ENCODE measurements at places on chromosomes 6 and 20.

- no peak for DNase-seq
These were observed 118.3 kb upstream of the HEY2 start for GRCh38 chr6:125631165-125631564.

DNA sequence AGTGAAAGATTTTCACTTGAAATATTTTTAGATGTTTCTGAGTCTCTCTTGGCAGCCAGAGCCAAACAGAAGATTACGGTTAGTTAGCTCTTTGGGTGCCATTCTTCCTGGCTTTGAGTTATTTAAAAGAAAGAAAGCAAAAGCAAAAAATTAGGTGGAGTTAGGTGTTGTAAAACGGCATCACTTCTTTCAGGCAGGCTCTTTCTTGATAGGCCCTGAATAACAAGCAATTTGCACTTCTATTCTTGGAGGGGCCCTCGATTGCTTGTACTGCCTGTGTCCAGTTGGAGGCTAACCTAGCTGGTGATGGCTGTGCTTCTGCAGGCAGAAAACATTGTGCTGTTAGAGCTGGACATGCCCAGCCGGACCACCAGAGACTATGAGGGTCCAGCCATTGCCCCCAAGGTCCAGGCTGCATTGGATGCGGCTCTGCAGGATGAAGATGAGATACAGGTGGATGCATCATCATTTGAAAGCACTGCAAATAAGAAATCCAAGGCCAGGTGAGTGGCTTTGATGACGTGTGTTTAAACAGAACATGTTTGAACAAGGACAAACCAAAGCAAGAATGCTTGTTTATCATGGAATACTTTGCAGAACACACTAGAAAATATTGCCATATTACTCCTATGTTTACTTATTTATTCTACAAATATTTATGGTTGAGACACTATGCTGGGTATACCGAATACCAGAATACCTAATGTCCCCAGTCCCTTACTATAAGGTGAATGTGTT, 28.1 kb upstream of the ASXL1 start:
- no peak for DNase-seq

- no peak for DNase-seq
These were observed 17.7 kb downstream of the SLC17A5 start for GRCh38 chr6:73636048-73636447.

DNA sequence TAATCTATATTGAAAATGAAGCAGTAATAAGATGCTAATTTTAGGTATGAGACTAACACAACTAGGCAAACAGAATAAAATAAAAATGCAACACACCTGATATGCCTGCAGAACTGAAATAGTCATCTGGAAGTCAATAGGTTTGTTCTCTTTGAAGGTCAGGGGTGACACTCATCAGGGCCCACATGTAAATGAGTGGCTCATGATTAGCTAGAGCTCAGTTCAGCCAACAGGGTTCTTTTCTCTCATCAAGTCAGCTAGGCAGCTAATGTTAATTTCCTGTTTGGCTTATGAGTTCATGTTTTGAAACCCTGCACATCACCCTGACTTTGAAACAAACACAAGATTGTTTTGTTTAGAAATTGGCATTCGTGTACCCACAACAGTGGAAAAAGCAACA, 23.8 kb downstream of the SMLR1 start:
- no peak for DNase-seq

DNA sequence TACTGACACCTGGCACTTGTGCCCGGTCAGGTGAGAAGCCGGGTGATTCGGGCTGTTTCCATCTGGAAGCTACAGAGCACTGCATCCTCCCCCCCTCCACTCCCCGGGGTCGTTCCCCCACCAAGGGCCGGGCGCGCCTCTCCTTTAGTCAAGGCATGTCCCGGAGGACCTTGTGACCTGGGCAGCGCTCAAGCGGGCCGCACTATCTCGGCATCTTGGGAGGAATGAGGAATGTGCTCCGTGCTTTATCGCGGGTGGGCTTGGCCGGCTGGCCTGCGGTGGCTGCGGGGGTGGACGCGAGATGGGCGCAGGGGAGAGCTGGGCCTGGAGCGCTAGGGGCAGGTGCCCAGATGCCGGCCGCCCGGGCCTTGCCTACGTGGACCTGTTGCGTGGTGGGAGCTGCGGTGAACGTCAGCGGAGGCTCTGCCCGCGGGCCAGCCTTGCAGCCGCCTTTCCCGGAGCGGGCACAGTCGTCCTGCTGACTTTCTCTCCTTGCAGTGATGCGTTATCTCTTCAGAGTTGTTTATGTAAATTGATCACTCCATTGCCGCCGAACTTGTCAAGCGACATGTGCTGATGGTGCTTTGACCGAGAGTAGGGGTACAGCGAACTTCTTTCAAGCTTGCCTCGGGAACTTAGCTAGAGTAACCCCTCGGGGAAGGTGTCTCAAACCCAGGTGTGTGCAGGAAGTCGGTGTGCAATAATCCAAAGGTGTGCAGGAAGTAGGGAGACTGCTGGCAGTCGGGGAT, 1.1 kb downstream of the LRRC1 start:
- DNase-seq, result peak; percentile 5

- DNase-seq, result no peak
These were observed 63.9 kb upstream of the AKAP12 start for GRCh38 chr6:151175662-151176445.

GRCh38 chr20:43904827-43905177, 9.8 kb upstream of the TOX2 start:
- DNase-seq, result no peak

DNA sequence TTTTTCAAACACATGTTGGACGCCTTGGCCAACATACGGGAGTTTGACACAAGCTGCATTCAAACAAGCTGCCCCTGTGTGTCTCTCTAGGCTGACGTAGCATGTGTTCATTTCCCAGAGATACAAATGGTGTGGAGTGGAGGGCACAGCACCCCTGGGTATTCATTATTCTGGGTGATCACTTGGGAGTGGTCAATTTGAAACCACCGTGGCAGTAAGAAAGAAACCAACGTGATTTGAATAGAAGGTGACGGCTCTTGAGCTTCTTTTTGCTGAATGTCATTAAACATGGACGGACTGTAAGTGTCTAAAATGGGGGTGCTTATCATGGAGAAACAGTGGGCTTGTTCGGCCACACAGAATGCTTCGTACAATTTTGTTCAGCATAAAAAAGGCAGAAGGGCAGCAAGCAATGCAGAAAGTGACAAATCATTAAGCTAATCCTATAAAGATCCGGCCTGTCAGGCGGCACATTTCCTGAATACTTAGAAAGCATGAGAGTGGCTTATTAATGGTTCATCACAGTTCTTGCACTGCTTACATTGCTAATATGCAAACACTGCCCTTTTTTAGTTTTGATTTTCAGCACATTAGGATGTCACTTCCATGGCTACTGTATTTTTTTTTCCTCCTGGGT, 1261.9 kb upstream of the CITED2 start:
- DNase-seq, result no peak

- DNase-seq, result no peak
These were observed 2.6 kb downstream of the MAFB start for GRCh38 chr20:40686434-40686882.

- DNase-seq, result no peak
These were observed 79.2 kb upstream of the SLC2A12 start for GRCh38 chr6:134131530-134132139.

GRCh38 chr6:157188213-157188612, 135.1 kb downstream of the TMEM242 start:
- no peak for DNase-seq

DNA sequence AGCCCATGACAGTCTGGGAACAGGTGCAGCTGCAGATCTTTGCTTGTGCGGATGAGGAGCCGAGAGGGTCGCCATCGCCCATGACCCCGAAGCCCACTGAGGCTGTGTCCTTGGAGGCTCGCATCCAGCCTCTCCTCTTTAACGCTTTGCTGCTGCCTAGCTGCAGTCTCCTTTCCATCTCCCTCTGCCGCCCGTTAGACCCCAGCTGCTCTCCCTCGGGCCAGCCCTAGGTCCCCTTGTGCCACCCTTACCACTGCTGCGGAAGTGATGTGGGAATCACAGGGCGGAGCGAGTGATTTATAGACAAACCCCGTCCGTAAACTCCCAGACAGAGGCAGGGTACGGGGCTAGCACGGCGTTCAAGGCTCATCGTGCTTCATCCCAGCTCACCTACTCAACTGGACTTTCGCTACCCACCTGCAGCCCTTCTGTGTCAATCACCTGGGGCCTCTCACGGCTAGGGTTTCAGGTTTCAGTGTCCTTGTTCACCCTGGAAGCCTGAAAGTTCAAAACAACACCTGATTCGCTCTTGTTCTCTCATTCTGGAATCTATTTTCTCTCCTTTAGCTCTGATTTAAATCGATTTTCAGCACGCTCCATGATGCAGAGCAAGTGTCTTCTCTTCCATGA, 76.1 kb downstream of the PAX1 start:
- no peak for DNase-seq

Data from SJCRH30 (cell line).